Airway epithelial cell (primary cell): ENCODE measurements at places on chromosomes 3 and 15. TPM values are rescaled to one million over a fixed set of nuclear protein-coding genes. Genes with fewer than 3 reads are reported as not detected.

C3orf20 gene
- not detected in 2 replicates for total RNA-seq

AEN gene
- total RNA-seq, result 21.8 and 30.0 TPM in 2 replicates

CPEB1 gene
- not detected in 2 replicates for total RNA-seq

CCDC32 gene
- 8.0 and 17.8 TPM in 2 replicates for total RNA-seq

GABRR3 gene
- total RNA-seq, result not detected in 2 replicates
